ENCODE measurements at places on chromosomes 5 and 9. TPM values are rescaled to one million over a fixed set of nuclear protein-coding genes. Genes with fewer than 3 reads are reported as not detected.

The SKP2 gene
- total RNA-seq: 97.5 TPM

The TMEFF1 gene
- 13.7 TPM for total RNA-seq

The AK8 gene
- 1.8 TPM for total RNA-seq

The LSM11 gene
- total RNA-seq: 6.4 TPM

The REXO4 gene
- total RNA-seq: 16.6 TPM

The PDE8B gene
- total RNA-seq: 9.2 TPM

DNA sequence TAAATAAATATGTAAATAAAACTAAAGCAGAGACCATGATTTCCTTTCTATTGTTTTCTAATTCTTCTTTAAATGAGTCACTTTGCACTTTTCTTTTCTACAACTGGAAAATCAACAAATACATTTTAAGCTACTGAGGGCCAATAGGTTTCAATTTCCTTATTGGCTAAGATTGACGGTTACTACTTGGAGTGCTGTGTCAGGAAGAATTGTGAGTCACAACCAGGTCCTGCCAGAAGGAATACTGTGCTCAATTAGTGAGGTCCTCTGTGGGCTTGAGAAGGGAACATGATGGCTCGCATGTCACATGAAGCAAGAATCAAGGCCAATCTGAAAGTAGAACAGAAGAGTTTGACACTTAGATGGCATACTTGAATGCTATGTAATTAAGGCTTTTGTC, 110.8 kb downstream of the HMHB1 start:
- H3K36me3 ChIP-seq: no peaks in the 10 kb centered on the region
- H3K27me3 ChIP-seq: no peaks in the 10 kb centered on the region
- no peak overlapping the region for H3K4me3 ChIP-seq
- peak overlapping the region; percentile 31 for H3K27ac ChIP-seq
- H3K4me1 ChIP-seq: peaks cover 5% of the 10 kb centered on the region

DNA sequence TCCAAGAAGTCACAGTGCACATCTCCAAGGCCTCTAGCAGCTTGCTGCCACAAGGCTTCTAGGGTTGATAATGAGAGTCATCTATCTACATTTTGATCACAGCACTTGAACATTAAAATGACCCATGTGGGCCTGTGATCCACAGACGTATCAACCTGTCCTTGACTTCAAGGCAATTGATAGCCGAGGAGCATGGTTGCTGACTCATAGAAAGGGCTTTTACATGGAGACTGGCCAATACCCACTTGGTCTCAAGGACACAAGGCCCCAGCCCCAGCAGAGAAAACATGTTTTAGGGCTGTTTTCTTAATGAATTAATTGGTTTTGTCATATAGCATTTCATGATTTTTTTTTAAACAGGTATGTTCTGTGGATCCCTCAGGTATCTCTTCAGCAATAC, 314.0 kb downstream of the SEMA5A start:
- no peak for DNase-seq
- H3K4me1 ChIP-seq: peaks cover 20% of the 10 kb centered on the region
- H3K27ac ChIP-seq: no peak overlapping the region

DNA sequence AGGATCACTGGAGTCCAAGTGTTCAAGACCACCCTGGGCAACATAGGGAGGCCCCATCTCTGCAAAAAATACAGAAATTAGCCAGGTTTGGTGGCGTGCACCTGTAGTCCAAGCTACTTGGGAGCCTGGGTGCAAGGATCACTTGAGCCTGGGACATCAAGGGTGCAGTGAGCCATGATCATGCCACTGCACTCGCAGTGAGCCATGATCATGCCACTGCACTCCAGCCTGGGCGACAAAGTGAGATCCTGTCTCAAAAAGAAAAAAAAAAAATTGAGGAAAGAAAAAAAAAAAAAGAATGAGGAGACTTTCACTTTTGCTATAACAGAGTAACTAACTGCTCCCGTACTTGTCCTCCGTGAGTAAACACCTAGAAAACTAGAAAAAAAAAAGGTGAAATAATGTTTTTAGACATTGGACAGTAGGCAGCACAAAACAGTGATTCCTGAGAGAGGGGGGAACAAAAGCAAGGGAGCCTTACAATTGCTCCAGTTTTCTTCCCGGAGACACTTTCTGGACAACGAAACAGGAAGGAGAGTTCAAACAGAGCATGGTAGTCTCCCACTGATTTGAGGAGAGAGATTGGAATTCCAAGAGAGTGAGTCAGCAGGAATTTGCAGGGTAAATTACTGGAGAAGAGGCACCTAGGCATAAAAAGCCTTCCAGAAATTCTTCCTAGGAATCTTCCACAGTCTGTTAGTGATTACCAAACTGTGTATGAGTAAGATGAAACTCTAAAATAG, 6.9 kb upstream of the ZBTB5 start:
- H3K27me3 ChIP-seq: no peaks in the 10 kb centered on the region
- no peaks in the 10 kb centered on the region for H3K36me3 ChIP-seq
- no peak overlapping the region for H3K4me3 ChIP-seq
- peak; percentile 76 for DNase-seq
- H3K4me1 ChIP-seq: no peaks in the 10 kb centered on the region

DNA sequence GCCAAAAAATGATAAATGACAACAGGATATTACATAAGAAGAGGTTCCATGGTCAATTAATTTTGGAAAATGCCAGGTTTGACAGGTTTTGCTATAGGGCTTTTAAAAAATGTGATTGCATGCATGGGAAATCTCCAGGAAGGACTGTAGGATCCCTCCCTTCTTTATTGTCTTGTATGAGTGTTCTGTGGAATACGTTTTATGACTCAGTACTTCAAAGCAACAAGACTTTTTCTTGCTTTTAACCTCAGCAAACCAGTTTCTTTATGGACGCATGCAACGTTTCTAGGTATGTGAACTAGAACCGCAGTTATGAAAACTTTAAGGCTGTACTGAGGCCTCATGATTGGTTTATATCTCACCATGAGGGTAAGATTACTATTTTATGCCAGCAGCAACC, 76.6 kb upstream of the NTRK2 start:
- no peaks in the 10 kb centered on the region for H3K36me3 ChIP-seq
- H3K4me3 ChIP-seq: no peak overlapping the region
- peaks cover 4% of the 10 kb centered on the region for H3K27me3 ChIP-seq
- no peak for DNase-seq

- no peaks in the 10 kb centered on the region for H3K36me3 ChIP-seq
- H3K4me3 ChIP-seq: no peak overlapping the region
- DNase-seq: no peak
- H3K27ac ChIP-seq: no peak overlapping the region
These were observed 12.0 kb downstream of the ZNF622 start for GRCh38 chr5:16453609-16454008.

- H3K4me3 ChIP-seq: no peak overlapping the region
- no peaks in the 10 kb centered on the region for H3K36me3 ChIP-seq
- H3K27me3 ChIP-seq: no peaks in the 10 kb centered on the region
- H3K4me1 ChIP-seq: peaks cover 38% of the 10 kb centered on the region
- H3K27ac ChIP-seq: no peak overlapping the region
These were observed 235.5 kb downstream of the SLIT3 start for GRCh38 chr5:169065400-169065799.

DNA sequence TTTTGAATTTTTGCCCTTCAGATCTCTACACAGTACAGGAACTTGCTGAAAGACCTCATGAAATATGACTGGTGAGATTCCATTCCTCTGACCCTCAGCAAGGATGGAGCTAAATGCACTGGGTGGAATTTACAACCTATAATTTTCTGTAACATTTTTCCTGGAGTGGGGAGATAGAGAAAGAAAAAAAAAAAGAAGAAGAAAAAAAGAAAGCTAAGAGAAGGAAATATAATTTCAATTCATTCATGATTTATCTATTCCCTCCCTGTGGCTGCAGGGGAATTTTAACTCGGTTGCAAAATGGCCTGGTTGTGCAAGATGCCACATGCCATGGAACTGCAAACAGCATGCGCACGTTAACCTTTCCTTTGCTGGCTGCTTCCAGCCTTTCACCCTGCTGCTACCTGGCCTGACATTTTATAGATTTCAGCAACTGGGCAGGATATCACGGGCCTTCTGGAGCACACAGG, 155.4 kb downstream of the FSTL4 start:
- peak overlapping the region; percentile 24 for H3K27ac ChIP-seq
- H3K4me3 ChIP-seq: no peak overlapping the region
- H3K4me1 ChIP-seq: peaks cover 6% of the 10 kb centered on the region
- peak; percentile 34 for DNase-seq

DNA sequence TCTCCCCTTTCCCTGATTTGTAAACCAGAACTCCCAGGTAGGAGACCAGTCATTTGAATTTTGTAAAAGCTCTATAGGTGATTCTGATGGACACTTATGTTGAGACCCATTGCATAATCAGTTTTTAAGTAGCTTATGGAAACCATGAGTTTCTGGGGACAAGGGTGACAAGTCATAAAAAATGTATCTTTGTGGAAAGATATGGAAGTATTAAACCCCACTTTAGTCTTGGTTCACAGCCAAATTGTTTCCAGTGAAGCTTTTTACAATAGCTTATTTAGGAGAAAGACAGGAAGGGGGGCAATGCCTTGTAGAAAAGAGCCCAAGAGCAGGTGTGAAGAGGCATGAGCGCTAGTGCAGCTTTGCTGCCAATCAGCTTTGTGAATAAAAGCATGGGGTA, 453 bp upstream of the CCL28 start:
- H3K4me3 ChIP-seq: no peak overlapping the region
- no peaks in the 10 kb centered on the region for H3K27me3 ChIP-seq
- H3K4me1 ChIP-seq: no peaks in the 10 kb centered on the region
- H3K36me3 ChIP-seq: no peaks in the 10 kb centered on the region

- no peak overlapping the region for H3K27ac ChIP-seq
- no peak overlapping the region for H3K4me3 ChIP-seq
- no peaks in the 10 kb centered on the region for H3K36me3 ChIP-seq
- DNase-seq: peak; percentile 55
- no peaks in the 10 kb centered on the region for H3K27me3 ChIP-seq
These were observed 28.0 kb downstream of the TEX10 start for GRCh38 chr9:100324594-100325200.

GRCh38 chr9:23771746-23772384, 54.2 kb downstream of the ELAVL2 start:
- no peaks in the 10 kb centered on the region for H3K27me3 ChIP-seq
- H3K27ac ChIP-seq: no peak overlapping the region
- no peak overlapping the region for H3K4me3 ChIP-seq
- no peaks in the 10 kb centered on the region for H3K36me3 ChIP-seq

DNA sequence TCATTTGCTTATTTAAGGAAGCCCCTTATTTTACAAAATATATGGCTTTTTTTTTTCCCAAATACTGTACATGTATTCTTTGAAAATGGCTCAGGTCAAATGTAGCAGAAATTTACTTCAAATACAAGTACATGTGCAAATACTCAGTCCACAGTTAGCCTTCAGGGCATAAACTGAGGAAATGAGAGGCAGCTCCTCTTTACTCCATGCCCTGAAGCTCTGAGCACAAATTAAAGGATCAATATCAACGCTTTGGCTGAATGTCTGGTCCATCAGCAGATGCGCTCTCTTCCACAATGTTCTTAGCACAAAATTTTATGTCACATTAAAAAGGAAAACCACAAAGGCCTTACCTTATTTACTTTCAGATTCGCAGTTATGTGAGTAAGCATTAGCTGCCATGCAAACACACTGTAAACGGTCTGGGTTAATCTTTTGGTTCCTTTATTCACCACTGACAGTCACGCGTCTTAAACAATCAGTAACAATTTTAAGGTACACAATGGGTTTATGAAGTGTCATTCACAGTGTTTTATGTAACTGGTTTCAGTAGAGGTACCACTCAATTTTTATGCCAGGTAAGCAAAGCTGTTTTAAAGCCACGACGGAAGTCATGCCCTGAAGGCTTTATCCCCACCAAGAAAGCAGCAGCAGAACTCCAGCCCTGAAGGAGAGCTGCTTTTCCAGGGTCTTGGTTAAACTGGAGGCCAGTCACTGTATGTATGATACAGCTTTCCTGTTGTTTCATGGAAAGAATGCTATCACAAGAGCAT, 103.4 kb downstream of the OTULIN start:
- H3K36me3 ChIP-seq: no peaks in the 10 kb centered on the region
- peaks cover 3% of the 10 kb centered on the region for H3K4me1 ChIP-seq
- peak; percentile 14 for DNase-seq
- H3K27me3 ChIP-seq: no peaks in the 10 kb centered on the region
- H3K4me3 ChIP-seq: no peak overlapping the region
- no peak overlapping the region for H3K27ac ChIP-seq

GRCh38 chr9:132141344-132141947, 20.4 kb upstream of the NTNG2 start:
- no peaks in the 10 kb centered on the region for H3K4me1 ChIP-seq
- H3K27me3 ChIP-seq: peaks cover 60% of the 10 kb centered on the region
- H3K4me3 ChIP-seq: no peak overlapping the region

- H3K36me3 ChIP-seq: no peaks in the 10 kb centered on the region
- H3K27ac ChIP-seq: no peak overlapping the region
- no peaks in the 10 kb centered on the region for H3K4me1 ChIP-seq
- DNase-seq: no peak
- H3K27me3 ChIP-seq: no peaks in the 10 kb centered on the region
- H3K4me3 ChIP-seq: no peak overlapping the region
These were observed 175.1 kb downstream of the TMC1 start for GRCh38 chr9:72696511-72696910.

DNA sequence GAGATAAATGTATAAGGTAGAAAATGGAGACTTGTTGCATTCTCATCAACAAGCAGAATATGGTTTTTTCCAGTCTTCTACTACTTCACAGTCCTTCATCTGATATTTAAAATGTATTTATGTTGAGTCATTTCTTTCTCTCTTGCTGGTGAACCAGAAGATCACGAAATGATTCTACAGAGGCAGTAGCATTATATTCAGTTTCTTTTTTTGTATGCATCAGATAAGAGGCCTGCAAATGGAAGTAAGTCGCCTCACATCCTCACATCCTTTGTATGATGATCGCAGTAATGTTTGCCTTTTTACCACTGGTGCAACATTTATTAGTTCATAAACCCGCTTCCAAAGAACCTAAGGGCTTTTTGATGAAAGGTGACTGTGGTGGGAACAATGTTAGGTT, 22.1 kb upstream of the IL13 start:
- no peak overlapping the region for H3K27ac ChIP-seq
- no peaks in the 10 kb centered on the region for H3K27me3 ChIP-seq
- no peak for DNase-seq
- no peak overlapping the region for H3K4me3 ChIP-seq

- no peaks in the 10 kb centered on the region for H3K4me1 ChIP-seq
- DNase-seq: no peak
- H3K27me3 ChIP-seq: no peaks in the 10 kb centered on the region
- no peak overlapping the region for H3K27ac ChIP-seq
These were observed 1126.9 kb upstream of the DMAC1 start for GRCh38 chr9:8926461-8926860.

All from hepatocyte (in vitro differentiated cells).